Suprapubic skin (tissue), 4 donors: ENCODE measurements at places on chromosomes 12 and 14. TPM values are rescaled to one million over a fixed set of nuclear protein-coding genes. Genes with fewer than 3 reads are reported as not detected.

The CAPS2 gene
- 2.6 TPM for total RNA-seq

The FLRT2 gene
- total RNA-seq: 21.5 TPM

The LTBP2 gene
- total RNA-seq: 36.0 TPM

The KCNA5 gene
- total RNA-seq: 0.95 TPM

The CLECL1 gene
- not detected for total RNA-seq

The TSPAN11 gene
- total RNA-seq: 2.8 TPM
